ENCODE measurements at places on chromosomes 2 and 18. TPM values are rescaled to one million over a fixed set of nuclear protein-coding genes. Genes with fewer than 3 reads are reported as not detected.

- no peak for DNase-seq
Observed at GRCh38 chr2:111706481-111707001, 177.5 kb downstream of the ANAPC1 start.

DNA sequence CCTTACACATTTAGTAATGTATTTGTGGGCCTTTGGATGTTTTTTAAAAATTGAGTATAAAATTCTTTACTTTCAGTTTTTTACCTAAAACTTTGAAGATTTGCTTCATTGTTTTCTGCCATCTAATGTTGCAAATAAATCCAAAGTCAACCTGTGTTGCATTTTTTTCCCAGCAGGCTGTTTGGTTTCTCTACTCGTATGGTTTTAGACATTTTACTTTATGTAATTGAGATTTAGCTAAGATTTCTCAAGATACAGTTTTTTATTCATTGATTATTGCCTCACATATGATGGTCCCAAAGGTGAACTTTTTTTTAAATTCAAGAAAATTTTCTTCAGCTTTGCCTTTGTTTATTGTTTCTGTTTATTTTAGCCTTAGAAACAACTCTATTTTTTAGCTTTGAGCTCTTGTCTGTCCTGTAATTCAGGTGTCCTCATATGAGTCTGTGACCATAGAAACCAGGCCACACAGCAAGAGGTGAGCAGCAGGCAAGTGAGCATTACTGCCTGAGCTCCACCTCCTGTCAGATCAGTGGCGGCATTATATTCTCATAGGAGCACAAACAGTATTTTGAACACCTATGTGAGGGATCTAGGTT, 53.4 kb upstream of the TBR1 start:
- DNase-seq = no peak

GRCh38 chr18:44520981-44521667, 159.6 kb upstream of the SETBP1 start:
- DNase-seq = no peak

DNA sequence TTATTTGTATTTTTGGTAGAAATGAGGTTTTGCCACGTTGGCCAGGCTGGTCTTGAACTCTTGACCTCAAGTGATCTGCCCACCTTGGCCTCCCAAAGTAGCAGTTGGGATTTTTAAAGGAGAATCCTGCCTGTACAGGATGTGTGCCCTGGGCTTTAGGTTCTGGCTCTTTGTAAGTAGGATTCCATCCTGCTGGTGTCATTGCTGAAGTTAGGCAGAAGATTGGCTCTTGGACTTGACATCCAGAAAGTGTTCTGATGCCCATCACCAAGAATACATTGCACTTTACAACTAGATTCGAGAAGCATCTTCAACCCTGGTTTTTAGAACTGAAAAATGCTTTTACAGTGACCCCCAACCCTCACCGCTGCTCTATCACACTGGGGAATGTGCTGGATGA, 4.4 kb upstream of the TWIST2 start:
- DNase-seq = no peak

- DNase-seq = no peak
Observed at GRCh38 chr2:52135235-52135634, 1103.3 kb upstream of the NRXN1 start.

DNA sequence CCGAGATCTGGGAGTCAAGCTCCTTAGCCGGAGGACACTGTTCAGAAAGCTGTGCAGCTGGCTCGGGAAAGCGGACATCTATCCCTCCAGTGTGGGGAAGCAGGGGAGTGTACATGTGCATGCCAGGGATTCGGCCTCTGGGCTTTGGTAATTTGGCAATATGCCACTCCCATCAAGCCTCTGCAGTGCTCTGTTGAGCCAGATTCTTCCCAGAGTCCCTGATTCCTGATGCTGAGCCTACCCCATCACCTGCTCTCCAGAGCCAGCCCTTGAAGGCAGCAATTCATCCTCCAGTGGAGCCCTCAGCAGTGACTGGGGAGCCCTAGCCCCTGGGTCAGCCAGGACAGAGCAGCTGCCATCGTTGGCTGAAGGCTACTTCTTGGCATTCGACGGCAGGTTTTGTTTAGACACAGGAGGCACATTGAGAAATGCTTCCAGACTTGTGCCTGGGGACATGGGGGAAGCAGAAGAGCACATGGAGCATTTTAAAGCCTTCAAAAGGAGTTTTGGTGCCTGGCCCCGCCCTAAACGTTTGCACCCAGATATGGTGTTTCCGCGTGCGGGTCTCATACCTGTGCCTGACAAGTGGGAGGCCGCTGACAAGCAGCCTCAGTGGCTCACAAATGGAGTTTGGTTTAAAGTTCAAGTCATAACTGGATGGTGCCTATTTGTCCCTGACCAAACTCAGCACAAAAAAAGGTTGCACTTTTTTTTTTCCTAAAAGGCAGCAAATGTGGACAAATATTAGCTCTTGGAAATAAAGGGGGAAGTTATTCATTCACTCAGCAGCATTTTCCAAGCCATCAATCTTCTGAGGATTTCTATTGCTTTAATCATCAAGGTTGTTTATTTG, 272.8 kb downstream of the CYRIA start:
- peak; percentile 91 for DNase-seq

DNA sequence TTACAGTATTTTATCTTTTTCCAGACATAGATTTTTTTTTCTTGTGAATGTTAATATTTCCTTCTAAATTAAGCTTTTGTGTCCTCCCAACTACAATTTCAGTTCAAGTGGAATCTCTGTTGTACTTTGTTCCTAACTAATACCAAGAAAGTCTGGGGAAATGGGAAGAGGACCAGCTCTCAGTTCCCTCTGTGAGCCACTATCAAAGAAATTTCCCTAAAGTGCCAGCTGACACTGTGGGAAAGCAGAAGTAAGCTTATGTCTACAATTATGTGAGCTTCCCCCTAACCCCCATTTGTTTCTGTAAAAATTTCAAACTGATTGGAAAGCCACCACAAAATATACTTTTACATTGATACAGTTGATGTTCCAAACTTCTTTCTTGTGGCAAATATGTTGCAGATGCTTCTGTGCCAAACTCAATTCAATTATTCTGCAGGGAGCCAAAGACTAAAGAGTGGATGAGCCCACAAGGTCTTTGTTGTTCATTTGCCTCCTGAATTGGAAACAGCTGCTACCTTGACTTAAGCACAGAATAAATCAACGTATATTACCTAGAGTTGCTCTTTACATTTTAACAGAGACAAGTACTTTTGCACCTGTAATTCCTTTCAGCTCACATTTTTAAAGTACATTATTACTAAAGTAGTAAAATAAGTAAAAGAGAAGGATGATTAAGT, 306.6 kb downstream of the PTH2R start:
- DNase-seq = no peak

- peak; percentile 59 for DNase-seq
Observed at GRCh38 chr2:100818606-100819369, 1.2 kb upstream of the NPAS2 start.

- no peak for DNase-seq
Observed at GRCh38 chr2:230158468-230158867, 61.3 kb downstream of the SP110 start.

The UBR3 gene
- 35.7 TPM for total RNA-seq

Measured in Caco-2 (cell line).